ENCODE measurements at places on chromosomes 13 and 19.

DNA sequence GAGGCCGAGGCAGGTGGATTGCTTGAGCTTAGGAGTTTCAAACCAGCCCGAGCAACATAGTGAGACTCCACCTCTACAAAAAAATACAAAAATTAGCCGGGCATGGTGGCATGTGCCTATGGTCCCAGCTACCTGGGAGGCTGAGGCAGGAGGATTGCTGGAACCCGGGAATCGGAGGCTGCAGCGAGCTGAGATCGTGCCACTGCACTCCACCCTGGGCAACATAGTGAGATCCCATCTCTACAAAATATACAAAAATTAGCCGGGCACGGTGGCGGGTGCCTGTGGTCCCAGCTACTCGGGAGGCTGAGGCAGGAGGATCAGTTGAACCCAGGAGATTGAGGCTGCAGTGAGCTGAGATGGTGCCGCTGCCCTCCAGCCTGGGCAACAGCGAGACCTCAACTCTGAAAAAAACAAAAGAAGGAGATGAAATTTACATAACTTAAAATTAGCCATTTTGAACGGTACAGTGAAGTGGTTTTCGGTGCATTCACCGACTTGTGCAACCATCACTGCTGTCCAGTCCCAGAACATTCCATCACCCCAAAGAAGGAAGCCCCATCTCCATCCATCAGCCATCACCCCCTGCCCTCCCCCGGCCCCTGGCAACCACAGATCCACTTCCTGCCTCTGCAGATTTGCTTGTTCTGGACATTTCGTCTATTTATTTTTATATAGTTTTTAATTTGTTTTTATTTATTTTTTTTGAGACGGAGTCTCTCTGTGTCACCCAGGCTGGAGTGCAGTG, 1.6 kb upstream of the AZU1 start:
- no peak for DNase-seq

GRCh38 chr19:44447916-44448674, at the start of gene ZNF229:
Gene ZNF229 (minus strand): TSS chr19:44448472. CDS start chr19:44442847, 5,625 bp downstream.
- peak; percentile 38 for DNase-seq

DNA sequence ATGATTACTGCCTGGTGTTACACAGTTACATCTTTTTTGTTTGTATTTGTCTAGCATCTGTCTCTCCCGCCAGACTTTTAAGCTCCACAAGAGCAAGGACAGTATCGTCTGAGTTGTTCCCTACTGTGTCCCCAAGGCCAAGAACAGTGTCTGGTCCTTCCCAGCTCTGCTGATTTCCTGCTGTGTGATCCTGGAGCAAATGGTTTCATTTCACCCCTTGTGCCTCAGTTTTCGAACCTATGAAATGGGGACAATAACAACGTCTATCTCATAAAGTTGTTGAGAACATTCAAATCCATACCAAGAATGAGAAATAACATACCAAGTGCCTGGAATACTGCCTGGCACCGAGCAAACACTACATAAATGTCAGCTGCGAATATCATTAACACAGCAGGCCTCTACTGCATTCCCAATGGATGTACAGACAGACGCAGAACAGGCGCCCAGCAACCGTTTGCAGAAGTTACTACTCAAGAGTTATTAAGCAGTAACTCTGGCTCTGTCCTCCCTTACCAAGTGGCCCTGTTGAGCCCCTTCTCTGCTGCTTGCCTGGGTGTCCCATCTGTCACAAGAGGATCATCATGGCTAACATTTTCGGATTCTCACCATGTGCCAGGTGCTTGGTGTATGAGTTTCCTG, 11.4 kb downstream of the XRCC1 start:
- no peak for DNase-seq

DNA sequence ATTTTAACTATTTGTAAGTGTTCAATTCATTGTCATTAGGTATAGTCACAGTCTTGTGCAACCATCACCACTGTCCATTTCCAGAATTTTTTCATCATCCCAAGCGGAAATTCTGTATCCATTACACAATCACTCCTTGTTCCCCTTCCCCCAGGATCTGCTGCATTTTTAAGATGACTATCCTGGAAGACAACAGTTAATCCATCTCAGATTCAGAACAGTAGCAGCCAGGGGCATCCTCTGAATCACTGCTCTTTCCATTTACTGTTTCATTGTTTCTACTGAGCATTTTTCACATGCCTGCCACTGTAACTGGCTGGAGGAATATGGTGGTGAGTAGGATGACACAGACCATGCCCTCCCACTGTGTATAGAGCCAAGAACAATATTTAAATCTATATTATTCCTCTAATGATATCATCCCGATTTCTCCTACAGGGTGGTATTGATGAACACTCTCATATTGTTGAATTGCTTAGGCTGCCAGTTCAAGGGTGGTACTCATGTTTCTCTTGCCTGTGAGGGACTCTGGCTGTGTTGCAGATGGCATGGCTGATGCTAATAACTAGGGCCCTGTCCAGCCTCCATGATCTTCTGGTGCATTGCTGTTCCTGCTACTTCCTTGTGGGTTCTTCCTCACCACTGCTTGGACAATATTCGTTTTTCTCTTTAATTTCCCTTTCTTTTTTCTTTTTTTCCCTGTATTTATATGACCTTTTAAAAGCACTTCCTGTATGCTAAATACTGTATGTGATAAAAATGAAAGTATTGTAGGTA, 59.0 kb downstream of the WDFY2 start:
- DNase-seq: no peak

- no peak for DNase-seq
Measured at GRCh38 chr19:13796301-13797057, 1.2 kb downstream of the ZSWIM4 start.

GRCh38 chr13:27188239-27188638, 16.6 kb upstream of the USP12 start:
- DNase-seq: no peak

DNA sequence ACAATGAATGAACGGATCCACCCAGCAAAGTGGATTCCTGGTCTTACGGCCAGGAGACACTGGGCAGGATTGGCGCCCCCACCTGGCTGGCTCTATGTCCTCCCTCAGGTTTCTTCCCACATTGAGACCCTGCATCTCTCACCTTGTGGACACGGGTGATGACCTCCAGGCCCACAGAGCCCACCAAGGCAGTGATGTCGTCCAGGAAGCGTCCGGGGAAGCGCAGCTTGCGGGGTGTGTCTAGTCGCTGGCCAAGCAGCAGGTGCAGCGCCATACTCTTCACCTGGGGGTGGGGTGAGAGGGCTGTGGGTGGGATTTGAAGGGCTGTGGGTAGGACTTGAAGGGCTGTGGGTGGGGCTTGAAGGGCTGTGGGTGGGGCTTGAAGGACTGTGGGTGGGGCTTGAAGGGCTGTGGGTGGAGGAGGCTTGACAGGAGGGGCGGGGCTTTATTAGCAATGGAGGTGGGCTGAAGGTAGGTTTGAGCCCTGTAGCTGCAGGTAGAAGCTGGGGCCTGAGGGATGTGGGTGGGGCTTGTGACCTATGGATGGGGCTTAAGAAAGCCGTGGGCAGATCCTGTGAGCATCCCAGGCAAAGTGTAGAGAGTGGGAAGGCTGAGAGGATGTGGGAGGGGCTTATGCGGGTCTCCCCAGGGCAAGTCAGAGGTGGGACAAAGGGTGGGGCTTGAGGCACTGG, 12.1 kb upstream of the ANGPTL8 start:
- DNase-seq: no peak

DNA sequence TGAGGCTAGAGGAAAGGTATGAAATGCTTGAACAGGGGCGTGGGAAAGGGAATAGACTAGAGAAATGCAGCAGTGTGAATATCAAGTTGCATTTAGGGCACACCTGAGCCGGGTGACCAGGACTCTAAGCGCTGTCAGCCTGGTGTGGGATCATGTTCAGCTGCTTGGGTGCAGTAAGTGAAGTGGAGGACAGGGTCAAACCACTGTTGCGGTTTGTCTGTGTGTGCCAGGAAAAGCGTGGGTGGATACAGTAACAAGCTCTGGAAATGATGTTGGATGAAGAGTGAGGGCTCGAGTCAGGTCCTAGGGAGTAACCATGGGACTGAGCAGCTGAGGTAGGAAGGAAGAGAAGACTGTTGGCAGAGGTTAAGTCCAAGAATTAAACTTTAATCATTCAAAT, 15.8 kb downstream of the DGKH start:
- DNase-seq: no peak

- DNase-seq: no peak
Measured at GRCh38 chr19:55485439-55486011, 537 bp downstream of the NAT14 start.

GRCh38 chr13:111460548-111461444, 140.4 kb downstream of the TEX29 start:
- no peak for DNase-seq

DNA sequence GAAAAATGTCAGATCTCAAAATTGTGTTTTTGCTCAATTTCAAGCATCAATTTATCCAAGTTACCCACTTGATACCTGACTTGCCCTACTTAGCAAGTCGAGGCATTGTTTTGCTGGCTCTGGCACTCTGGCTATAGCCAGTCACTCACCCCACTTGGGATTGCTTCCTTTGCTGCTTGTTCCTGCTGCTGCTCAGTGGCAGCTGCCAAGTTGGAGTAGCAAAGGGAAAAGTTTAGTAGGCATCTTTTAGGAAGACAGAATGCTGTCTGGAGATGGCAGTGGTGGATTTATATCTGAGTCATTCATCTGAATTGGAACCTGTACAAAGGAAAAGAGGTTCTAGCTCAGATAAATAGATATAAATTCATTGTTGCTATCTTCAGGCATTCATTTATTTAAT, 41.2 kb downstream of the PCCA start:
- no peak for DNase-seq

DNA sequence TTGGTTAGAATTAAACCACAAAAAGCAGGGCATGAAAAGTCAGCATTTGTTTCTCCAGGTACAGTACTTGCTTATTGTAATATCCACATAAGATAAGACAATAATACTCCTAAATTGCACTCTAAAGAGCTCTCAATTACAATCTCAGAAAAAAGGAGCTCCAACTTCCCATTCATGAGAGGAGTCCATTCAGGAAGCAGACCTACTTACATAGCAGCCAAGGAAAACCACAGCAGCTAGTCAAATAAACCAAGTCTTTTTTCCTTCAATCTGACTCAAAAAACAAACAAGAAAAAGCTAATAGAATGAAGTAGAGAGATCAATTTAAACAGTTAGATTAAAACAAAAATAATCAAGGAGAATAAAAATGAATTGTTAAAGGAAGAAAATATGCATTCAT, 885.2 kb upstream of the SLITRK6 start:
- no peak for DNase-seq

DNA sequence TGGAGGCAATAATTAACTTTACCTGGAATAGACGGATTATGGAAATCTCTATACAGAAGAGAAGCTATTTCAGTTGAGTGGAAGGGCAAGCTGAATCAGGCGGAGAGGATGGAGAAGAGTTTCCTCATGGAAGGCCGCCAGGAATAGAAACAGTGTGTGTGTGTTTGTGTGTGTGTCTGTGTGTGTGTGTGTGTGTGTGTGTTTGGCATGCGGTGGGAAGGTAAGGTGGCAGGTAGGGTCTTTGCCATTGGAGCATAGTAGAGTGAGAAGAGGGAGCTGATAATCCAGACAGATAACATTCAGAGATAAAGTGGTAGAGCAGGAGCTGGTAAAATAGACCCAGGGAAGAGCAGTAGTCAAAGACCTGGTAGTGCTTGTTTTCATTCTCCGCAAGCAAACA, 9.2 kb upstream of the HS6ST3 start:
- DNase-seq: no peak

GRCh38 chr19:18428173-18428786, 9.1 kb downstream of the SSBP4 start:
- DNase-seq: no peak

DNA sequence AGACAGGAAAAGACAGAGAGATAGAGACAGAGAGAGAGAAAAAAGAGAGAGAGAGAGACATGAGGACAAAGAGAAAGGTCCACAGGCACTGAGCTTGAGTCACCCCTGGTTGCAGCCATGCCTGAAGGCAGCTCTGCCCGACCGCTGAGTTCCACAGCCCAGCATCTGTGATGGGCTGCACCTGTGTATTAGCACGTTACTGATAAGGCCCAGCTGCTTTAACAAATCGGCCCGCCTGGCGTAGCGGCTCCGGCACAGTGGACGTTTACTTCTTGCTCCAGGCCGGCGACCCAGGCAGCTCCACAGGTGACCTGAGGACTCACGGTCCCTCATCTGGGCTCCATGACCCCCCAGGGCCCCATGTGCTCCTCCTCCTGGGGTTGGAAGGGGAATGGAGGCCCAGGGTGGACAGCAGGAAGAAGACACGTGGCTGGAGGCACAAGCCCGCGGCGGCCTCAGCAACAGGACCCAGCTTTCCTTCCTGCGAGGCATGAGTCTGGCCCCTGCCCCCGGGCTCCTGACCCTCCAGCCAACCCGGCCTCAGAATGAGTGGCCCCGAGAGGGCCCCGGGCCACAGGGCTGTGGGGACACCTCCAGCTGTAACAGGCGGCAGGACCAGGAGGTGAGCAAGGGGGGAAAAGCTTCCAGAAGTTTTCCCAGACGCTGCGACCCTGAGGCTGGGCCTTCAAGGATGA, 3.9 kb upstream of the CSNK1G2 start:
- no peak for DNase-seq

DNA sequence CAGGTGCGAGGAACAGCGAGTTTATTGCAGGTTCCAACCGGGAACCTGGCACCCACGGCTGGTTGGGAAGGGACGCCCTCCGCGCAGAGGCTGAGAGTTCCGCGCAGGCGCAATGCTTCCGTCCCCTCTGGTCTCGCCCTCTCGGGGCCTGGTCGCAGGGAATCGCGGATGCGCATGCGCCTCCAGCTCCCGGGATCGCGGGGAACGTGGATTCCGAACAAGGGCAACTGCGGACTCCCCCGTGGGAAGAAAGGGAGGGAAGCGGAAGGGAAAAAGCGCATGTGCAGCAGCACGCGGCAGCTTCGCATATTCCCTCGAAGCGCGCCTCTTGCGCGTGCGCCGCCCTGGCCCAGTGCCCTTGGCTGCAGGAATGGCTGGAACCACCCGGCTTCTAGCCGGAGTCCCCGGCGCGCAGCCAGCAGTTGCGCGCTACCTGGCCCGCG, 1.1 kb downstream of the TSSK6 start:
- DNase-seq: no peak

GRCh38 chr19:51524666-51525264, 6.7 kb downstream of the SIGLEC6 start:
- DNase-seq: no peak

DNA sequence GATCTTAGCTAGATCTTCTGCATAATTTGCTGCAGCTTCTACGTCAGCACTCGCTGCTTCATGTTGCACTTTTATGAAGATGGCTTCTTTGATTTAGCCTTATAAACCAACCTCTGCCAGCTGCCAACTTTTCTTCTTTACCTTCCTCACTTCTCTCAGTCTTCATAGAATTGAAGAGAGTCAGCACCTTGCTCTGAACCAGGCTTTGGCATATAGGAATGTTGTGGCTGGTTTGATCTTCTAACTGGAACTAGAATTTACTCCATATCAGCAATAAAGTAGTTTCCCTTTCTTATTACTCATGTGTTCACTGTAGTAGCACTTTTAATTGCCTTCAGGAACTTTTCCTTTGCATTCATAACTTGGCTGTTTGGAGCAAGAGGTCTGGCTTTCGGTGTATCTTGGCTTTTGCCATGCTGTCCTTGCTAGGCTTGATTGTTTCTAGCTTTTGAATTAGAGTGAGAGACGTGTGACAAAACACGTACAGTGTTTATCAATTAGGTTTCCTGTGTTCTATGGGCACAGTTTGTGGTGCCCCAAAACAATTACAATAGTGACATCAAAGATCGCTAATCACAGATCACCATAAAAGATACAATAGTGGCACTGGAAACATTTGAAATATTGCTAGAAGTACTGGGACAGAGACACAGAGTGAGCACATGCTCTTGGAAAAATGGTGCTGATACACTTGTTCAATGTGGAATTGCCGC, 50.7 kb downstream of the NDFIP2 start:
- DNase-seq: no peak

GRCh38 chr13:31207661-31208552, 8.1 kb downstream of the B3GLCT start:
- no peak for DNase-seq

GRCh38 chr13:47553329-47553977, 447.6 kb downstream of the SUCLA2 start:
- no peak for DNase-seq
